ENCODE measurements at places on chromosomes 12 and 14.

DNA sequence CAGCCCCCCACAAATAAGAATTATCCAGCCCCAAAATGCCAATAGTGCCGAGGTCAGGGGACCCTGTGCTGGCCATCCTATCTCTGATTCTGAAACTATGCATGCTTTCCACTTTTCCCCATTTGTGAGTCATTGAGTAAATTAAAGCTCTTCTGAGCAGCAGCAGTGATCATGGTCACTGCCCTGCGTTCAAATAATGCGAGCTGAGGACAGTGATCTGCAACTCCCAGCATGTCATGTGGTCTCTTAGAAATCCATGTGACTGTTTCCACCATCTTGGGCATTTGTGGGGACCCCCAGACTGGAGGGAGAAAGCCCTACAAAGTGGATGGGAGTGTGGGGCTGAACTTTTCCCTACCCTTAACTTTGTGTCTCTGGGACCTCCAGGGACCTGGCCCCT, 53.8 kb downstream of the C14orf132 start:
- DNase-seq: no peak

- DNase-seq: no peak
Measured at GRCh38 chr14:57025456-57025855, 215.2 kb upstream of the OTX2 start.

- DNase-seq: no peak
Measured at GRCh38 chr12:47022296-47022695, 57.1 kb upstream of the PCED1B start.

GRCh38 chr12:96099986-96100385, 64.6 kb upstream of the LTA4H start:
- no peak for DNase-seq

GRCh38 chr14:64764641-64765520, 60.7 kb downstream of the PLEKHG3 start:
- DNase-seq: peak; percentile 90

DNA sequence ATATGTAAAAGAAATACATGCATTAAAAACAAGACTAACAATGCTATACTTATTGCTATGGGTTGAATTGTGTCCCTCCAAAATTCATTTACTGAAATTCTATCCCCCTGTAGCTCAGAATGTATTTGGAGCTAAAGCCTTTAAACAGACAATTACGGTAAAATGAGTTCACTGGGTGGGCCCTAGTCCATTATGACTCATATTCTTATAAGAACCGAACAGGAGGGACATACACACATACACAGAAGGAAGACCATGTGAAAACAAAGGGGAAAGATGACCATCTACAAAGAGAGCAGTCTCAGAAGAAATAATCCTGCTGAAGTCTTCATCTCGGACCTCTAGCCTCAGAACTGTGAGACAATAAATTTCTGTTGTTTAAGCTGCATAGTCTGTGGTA, 77.1 kb upstream of the ANKS1B start:
- no peak for DNase-seq

DNA sequence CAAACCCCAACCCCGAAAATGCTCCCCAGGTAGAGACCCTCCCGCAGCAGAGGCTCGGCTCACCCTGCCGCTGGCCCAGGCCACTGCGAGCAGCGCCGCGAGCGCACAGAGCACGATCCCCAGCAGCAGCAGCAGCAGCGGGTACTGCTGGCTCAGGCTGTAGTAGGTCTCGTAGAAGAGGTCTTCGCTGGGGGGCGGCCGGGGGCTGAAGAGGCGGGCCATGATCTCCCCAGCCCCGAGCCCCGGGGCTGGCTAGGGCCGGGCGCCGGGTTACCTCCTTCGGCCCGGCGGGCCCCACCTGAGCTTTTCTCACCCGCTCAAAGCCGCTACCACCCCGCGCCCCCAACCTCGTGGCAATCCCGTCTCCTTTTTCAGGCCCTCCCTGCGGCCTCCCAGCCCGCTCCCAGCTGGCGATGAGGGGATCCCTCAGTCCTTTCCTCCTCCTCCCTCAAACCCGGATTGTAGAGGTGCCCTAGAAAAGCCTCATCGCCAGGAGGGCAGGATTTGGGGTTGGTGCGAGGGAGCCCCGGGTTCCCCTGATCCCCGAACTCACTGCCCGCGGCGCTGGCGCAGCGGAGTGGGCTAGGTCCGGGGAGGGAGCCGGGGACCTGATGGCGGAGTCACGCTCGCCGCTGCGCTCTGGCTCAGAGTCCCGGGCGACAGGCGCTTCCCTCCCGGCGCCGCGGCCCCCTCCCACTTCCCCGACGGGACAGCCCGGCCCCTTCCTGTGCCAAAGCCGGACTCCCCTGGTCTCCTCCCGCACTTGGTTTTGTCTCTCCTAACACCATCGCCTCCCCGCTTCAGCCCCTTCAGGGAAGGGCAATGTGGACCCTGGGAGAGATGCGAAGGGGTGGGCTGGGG, at the start of gene ADCY4:
ADCY4 (minus strand) TSS at position 641 of the 861 bp plus-strand sequence; CDS start at position 222, 419 bp downstream.
- peak; percentile 52 for DNase-seq

- DNase-seq: peak; percentile 15
Measured at GRCh38 chr12:26939192-26939832, 1.0 kb downstream of the FGFR1OP2 start.

DNA sequence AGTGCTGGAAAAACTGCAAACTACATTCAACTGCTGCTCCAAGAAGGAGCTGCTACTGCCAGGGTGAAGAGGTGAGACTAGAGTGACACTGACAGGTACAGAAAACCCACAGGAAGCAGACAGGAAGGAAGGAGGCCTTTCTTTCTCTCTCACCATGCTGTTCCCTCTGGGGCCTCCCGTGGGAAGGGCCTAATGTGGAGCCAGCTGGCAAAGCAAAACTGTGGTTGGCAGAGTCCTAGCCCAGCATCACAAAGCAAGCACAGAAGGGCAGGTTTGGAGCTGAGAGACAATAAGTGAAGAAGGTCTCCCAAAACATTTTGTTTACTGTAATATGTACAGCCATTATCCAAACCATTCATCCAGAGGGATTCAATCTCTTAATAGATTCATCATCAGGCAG, 122.5 kb upstream of the MAX start:
- DNase-seq: no peak

GRCh38 chr12:117441751-117442150, 80.3 kb upstream of the NOS1 start:
- DNase-seq: no peak

DNA sequence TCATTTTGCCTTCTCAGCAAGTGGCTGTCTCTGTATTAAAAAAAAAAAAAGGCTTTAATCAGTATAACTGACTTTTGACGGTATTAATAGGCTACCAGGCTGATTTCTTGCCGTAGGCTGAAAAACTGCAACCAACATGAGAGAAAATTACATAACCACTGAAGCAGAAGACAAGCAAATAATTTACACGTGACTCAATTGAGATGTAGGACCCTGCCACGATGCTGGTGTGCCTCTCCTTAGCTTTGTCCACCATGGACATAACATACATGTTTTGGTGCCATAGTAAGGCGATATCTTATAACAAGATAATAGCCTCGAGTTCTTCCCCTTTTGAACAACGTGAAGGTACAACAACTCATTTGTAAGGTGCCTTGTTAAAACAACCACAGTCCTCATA, 88.7 kb upstream of the GRIP1 start:
- no peak for DNase-seq

DNA sequence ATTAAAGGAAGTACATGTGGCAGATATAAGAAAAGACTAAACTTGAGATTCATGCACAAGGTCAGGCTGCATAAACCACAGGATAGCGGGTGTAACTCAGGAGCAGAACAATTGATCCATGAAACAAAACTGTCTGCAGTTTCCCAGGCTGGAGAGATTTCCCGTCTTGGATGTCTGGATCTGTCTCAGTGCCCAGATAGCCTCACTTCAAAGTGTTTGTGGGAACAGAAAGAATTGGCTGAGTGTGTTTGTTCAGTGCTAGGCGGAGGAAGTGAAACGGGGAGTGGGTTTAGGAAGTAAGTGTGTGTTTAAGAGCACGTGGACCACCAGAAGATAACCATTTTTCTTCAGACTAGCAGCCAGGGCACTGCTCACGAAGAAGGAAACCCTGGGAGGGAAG, 1.4 kb upstream of the RNASE10 start:
- no peak for DNase-seq

GRCh38 chr14:103544388-103545218, 15.6 kb downstream of the TRMT61A start:
- no peak for DNase-seq

DNA sequence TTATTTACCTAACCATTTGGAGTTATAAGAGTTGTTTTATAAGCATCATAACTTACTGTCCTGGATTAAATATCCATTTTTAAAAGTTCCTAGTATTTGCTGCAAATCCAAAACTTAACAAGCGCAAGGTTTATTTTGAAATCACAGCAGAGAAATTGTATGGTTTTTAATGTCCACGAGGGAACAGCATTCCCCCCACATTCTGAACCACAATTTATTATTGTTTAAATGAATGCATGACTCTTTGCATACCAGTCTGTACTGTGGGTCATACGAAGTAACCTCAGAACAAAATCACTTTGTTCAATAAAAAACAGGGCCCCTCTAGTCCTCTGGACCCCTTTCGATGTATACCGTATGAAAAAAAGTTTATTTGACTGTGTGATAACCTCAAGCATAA, 75.9 kb downstream of the DACT1 start:
- no peak for DNase-seq

GRCh38 chr12:132638541-132639408, 20.2 kb downstream of the P2RX2 start:
- DNase-seq: no peak

DNA sequence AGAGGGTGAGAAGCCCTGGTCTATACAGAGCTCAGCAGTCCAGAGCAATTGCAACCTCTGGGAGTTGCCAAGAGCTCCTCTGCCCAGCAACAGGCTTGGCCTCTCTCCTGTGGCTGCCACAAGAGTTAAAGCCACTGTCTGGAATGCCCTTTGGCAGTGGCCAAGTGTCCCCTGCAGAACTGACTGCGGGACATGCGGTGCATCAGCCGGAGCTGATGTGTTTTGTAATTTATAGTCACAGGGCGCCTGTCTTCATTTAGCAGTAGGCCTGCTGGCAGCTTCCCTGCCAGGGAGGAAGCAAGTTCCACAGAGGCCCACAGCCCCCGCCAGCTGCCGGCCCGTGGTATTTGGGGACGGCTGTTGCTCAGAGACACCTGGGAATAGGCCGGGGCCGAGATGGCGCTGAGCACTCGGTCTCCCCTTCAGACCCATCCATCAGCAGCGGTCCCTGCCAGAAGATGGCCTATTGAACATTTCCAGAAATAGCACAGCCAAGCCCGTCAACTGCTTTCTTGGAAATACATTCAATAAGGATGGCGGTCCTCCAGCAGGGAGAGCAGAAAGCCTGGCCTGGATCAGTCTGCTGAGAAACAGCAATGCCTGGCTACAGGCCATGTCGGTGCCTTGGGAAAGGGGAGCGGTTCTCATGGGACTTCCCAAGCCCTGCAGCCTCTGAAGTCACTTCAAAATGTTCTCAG, 217.4 kb downstream of the CRADD start:
- no peak for DNase-seq

DNA sequence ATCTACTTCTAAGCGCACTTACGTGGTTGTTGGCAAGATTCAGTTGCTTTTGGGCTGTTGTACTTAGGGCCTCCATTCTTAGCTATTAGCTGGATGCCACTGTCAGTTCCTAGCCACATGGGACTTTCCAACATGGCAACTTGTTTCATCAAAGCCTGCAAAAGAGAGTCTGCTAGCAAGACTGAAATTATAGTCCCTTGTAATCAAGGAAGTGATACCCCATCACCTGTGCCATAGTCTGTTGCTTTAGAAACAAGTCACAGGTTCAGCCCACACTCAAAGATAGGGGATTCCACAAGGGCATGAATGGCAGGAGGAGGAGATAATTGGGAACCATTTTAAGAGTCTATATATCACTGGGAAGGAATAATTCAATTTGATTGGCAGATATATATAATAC, 27.1 kb upstream of the SLC17A8 start:
- no peak for DNase-seq

GRCh38 chr12:104930388-104931326, 27.4 kb downstream of the SLC41A2 start:
- DNase-seq: peak; percentile 57

- DNase-seq: no peak
Measured at GRCh38 chr12:117564881-117565280, 203.5 kb upstream of the NOS1 start.

DNA sequence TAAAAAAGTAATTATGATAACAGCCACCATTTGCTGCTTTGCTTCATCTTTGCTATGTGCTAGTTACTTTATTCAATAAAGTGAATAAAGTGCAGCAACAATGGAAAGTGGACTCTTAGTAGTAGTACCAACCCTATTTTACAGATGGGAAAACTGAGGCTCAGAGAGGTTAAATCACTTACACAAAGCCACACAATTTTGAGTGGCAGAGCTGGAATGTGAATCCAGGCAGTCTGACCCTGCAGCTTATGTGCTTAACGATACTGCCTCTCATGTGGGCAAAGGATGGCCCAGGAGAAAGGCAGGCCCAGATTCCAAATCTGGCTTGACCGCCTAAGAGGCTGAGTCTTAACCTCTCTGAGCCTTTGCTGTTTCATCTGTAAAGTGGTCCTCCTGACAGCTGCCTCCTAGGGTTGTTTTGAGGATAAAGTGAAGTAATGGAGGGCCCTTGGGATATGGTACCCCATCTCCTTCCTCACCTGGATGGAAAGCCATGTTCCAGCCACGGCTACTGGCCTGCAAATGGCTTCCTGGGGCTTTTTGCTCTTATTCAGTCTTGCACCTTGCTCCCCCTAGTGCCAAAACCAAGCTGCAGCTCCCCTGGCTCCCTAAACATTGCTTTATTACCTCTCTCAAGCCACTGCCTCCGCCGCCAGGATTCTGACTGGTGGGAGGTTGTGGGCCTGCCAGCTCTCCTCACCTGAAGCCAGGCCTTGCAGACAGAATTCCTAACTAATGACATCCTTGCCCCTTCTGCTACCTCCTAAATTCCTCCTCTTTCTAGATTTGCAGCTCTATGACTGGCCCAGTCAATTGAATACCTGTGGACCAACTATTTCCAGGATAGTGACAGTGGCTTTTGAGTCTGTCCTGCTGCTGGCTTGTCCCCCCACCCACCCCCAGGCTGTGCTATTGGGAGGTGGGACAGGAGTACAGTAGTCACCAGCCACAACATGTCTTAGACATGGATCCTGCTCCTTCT, 283.3 kb upstream of the PWP1 start:
- DNase-seq: peak; percentile 57

DNA sequence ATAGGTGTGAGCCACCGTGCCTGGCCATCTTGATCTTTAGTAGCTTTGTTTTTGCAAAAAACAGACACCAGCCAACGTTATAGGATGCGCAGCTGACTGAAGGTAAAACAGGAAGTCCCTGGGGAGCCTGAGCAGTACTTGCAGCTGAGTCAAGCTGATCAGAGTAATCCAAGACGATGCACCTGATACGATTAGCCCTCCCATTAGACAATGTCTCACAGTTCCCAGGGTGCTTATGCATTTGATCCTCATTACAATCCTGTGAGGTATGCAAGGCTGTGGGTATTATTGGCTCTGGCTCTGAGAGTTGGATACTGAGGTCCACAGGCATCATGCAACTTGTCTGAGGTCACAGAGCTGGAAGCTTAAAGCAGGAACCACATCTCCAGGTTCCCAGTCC, 8.1 kb downstream of the KRT18 start:
- no peak for DNase-seq

DNA sequence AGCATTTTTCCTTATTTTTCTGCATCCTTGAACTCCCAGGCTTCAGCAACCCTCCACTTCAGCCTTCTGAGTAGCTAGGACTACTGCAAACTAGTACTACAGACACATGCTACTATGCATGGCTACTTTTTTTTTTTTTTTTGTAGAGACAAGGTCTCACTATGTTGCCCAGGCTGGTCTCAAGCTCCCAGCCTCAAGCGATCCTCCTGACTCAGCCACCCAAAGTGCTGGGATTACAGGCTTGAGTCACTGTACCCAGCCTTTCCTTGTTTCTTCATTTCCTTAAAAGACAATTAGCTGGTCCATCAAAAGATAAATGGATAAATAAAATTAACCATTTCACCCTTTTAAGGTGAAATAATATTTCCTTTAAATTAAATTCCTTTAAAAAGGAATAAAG, 205.8 kb downstream of the SPTSSA start:
- no peak for DNase-seq

Data from GM13976 (cell line).